NCI-H1930 (cell line): ENCODE measurements at places on chromosomes 5 and 9.

DNA sequence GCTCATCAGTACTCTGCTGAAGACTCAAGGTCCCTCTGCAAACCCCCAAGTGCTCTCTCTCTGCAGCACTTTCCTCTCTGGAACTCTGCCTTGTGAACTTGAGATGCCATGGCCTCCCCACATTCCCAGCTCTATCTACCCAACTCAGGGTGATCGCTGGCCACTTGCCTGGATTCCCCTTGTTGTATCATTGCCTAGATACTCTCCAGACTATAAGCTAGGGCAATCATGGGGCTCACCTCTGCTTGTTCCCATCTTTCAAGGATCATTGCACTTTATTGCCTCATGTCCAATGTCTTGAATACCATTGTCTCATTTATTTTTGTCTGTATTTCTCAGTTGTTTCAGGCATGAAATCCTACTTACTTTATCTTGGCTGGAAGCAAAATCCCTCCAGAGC, 144.1 kb downstream of the PLPPR1 start:
- DNase-seq = no peak

GRCh38 chr5:169569513-169569912, 14.1 kb upstream of the SPDL1 start:
- DNase-seq = no peak

- no peak for DNase-seq
Measured at GRCh38 chr5:96093890-96094381, 132.3 kb upstream of the ELL2 start.

- no peak for DNase-seq
Measured at GRCh38 chr5:78430866-78431265, 70.4 kb downstream of the SCAMP1 start.

DNA sequence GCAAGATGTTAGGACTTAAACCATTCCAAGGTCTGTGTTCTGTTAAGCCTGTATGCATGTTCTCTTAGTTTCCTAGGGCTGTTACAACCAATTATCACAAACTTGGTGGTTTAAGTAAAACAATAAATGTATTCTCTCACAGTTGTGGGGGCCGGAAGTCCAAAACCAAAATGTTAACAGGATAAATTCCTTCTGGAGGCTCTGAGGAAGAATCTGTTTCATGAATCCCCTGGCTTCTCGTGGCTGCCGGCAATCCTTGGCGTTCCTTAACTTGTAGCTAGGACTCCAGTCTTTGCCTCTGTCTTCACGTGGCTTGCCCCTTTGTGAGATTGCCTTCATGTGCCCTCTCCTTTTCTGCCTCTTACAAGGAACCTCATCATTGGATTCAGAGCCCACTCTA, 30.4 kb downstream of the FEM1C start:
- DNase-seq = no peak

DNA sequence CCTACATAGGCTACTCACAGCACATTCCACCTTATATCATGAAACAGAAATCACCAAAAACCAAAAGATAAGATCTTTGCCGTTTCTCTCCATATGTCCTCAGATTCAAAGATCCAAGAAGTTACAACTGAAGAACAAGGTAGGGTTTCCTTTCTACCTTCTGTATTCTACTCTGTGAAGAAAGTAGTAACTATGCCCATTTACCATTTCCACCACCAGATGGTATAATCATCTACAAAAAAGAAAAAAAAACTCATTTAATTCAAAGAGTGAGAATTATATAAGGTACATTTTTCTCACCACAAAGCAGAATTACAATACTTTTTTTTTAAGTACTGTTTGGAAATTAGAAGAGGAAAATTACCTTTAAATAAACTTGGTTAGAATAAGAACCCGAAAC, 172.6 kb upstream of the PTGER4 start:
- DNase-seq = no peak

GRCh38 chr5:82314964-82315758, 37.0 kb upstream of the RPS23 start:
- no peak for DNase-seq

DNA sequence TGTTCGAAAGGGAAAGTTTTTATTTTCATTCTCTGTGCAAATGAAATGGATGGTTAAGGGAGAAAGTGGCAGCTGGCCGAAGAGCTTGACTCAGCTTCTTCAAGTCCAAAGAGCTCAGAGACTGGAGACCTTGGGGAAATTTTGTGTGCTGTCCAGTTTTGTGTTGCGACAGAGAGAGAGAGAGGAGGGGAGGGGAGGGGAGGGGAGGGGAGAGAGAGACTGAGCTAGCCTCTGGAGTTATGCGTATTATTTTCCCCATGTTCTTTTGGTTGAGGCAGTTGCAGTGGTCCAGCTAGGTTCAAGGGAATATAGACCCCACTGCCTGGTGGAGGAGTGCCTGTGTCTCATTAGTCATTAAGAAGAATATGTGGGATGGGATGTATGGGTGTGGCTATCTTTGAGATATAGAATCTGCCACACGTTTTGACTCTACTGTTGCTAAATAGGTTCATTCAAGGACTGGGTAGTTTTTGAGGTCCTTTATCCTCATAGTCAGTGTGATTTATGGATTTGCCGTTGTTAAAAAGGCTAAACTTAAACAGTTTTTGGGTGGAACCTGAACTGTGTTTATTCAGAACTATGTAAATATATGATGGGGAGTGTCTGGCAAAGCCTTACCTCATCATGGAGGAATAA, 69.7 kb downstream of the ARHGAP26 start:
- DNase-seq = no peak

GRCh38 chr5:81579262-81579924, 171.5 kb downstream of the SSBP2 start:
- no peak for DNase-seq

- no peak for DNase-seq
Measured at GRCh38 chr5:179865491-179866240, 7.0 kb upstream of the MRNIP start.

DNA sequence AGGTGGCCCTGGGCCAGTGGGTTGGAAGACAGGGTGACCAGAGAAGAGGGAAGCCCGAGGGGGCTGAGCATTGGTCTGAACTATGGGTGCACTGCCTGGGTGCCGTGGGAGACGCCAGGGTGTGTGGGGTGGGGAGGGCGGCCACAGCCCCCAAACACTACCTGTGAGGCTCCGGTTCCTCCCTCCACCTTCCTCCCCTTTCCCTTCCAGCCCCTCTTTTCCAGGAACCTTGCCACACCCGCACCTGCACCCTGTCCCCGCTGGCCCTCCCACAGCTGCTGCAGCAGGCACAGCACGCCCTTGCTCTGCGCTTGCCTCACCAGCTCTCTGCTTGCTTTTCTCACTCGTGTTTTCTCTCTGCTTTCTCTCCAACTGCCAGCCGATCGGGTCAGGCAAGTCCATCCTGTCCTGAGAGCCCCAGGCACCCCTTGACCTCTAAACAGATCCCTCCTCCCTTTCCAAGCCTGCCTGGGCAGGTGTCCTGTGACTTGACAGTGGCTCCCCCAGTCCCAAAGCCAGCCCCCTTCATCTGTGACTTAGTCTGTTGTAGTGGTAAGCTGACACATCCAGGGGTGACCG, 193.7 kb downstream of the MSX2 start:
- DNase-seq = no peak

DNA sequence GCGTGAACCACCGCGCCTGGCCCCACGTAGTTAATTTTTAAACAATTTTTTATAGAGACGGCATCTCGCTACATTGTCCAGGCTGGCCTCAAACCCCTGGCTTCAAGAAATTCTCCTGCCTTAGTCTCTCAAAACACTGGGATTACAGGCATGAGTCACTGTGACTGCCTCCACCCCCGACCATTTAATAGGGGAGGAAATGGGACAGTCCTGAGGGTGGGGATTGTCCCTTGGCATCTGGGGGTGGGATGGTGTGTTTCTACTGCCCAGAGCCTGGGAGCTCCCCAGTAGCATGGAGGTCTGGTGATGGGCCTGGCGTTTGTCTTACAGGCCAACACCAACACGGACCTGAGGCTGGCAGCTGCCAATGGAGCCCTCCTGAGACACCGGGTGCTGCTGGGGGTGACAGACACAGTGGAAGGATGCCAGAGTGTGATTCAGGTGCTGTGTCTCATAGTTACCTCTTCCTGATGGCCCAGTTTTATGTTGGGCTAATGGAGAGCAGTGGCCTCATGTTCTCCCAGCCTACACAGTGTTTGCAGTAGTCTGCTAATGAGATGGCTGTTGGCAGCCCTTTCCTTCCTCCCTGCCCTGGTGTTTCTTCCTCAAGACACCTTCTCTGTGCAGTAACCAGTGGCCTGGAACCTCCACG, 22.5 kb downstream of the TMEM268 start:
- DNase-seq = no peak

DNA sequence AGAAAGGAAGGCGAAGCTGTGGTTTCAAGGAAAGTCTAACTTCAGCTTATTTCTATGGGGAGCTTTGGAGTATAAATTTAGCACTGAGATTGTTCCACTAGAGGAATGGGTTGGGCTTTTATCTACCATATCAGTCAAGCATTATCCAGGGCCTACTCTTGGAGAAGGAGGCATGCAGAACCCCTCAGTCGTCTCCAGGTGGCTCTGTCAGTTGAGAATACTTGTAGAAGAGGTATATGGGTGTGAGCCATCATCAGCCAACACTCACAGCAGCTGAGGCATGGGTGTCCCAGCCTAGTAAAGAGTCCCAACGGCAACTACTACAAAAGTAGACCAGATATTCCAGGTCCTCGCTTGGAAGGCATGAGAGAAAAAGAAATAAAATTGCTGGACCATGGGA, 548.5 kb upstream of the GRAMD2B start:
- DNase-seq = no peak

DNA sequence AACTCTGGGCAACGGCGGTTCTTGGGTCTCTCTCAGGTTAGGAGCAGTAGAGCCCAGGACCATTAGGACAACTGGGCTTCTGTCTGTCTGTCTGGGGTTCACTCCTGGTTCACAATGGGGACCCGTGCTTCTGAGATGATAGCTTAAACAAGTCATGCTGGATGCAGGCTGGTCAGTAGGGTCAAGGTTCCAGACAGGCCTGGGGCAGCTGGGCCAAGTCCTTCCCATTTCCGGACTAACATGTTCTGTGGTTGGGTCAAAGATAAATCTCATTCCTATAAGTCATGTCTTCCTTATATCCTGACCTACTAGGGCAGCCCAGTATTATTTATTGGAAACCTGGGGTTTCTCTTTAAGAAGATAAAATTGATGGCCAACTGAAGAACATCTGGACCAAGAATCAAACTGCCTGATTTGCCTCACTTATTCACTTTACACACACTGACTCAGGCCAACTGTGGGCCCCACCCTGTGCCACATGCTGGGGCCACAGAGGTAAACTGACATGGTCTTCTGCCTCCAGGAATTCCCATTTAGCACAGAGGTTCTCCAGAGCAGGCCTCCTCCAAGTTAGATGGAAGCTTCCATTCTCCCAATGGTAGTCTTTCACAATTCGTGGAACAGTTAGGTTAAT, 8.3 kb downstream of the HDHD3 start:
- DNase-seq = no peak

DNA sequence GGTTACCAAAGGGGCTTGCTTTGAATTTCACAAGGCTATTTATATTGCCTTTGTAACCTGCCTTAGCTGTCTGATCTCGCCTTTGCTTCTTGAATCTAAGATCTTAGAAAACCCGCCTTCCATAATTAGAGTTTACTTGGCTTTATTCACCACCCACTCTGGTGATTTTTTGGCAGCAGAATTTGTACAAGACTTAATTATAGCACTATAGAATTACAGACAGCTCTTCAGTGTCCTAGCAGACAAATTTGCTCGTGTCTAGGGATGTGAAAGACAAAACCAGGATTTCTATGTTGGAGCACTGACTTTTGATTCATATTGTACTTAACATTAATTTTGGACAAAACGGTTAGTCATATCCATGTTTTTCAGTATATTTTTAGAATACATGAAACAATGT, 306.6 kb downstream of the ADGRV1 start:
- no peak for DNase-seq

GRCh38 chr9:81032030-81032572, 657.2 kb downstream of the TLE1 start:
- no peak for DNase-seq

DNA sequence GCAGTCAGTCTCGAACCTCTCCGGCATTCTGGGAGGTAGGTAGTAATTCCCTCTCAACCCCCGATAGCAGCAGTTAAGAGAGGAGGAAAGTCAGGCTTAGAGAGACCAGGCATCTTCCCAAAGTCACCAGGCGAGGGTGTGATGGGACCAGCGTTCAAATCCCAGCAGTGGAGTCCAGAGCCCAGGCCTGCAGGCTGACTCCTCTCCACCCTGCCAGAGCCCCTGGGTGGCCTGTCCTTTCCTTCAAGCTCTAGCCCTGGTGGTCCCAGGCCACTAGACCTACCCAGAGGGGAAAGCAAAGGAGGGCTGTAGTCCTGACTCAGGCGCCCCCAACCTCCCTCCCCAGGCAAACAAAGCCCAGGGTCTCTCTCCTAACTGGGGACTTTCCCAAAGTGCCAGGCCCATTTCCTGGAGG, 4.2 kb upstream of the NR5A1 start:
- no peak for DNase-seq

GRCh38 chr9:133707763-133708245, 30.3 kb downstream of the SARDH start:
- DNase-seq = no peak

GRCh38 chr9:21931428-21931827, 62.8 kb downstream of the CDKN2A start:
- no peak for DNase-seq

DNA sequence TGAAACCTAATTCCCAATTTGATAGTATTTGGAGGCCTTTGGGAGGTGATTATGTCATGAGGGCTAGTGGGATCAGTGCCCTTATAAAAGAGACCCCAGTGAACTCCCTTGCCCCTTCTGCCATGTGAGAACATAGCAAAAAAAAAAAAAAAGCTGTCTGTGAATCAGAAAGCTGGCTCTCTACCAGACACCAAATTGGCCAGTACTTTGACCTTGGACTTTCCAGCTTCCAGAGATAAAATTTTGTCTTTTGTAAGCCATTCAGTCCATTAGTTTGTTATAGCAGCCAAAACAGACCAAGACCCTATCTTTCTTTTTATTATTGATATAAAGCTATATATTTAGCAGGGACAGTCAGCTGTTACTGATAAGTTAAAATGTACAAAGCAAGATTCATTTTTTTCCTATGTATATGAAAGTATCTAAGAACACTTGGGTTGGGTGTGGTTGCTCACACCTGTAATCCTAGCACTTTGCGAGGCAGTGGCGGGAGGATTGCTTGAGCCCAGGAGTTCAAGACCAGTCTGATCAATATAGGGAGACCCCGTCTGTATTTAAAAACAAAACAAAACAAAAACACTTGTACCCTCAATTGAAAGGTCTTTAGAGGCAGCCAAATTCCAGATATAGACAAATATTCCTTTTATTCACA, 8.1 kb upstream of the C5orf24 start:
- no peak for DNase-seq

DNA sequence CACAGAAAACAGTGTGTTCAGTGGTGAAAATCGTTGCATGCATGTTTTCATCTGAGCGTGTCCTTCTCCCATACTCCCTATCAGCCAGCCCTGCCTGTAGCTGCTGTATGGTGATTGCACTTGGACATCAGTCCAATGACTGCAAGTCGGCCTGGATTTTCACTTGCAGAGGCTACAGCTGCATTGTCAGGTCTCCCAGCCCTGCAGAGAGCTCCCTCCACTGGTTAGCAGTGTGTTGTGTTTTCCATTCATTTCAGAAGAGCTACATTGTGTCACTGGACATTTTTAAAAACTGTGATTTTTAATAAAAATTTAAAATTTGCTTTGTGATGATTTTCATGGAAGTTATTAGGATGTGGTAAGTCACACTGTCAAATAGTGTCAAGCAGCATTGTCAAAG, 96.6 kb downstream of the SYK start:
- no peak for DNase-seq
